ENCODE measurements at places on chromosomes 13 and 19.

DNA sequence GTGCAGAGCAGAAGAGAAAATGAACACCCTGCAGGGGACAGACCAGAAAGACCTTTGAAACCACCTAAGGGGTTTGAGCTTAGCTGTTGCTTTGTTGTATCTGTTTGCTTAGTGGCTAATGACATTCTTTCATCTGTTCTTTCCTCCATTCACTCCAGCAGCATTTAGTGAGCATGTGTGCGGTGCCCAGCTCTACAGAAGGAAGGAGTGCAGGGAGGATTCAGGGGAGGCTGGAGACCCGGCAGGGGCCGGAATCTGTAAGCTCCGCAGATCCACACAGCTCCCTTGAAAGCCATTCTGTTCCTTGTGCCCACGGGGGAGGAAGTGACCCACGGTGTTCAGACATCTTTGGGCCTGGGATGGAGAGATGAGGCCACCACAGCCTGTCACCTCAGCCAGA, 27.5 kb downstream of the UQCRFS1 start:
- no peak for DNase-seq

DNA sequence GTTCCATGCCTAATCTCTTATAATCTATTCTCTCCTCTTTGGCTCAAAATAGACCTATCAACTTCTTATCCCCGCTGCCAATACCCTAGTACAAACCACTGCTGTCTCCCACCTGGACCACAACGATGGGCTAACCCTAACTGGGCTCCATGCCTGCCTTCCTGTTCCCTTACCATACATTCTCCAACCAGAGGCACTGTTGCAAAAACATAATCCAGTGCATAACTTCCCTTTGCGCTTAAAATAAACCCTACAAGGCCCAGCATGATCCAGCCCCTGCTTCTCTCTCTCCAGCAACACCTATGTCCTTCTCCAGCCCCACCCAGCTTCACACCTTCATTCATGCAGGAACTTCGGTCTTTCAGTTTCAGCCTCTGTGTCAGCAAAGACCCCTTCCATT, 27.4 kb upstream of the CEBPA start:
- no peak for DNase-seq

- DNase-seq, result no peak
Measured at GRCh38 chr19:50482271-50482855, 5.7 kb upstream of the GARIN5A start.

DNA sequence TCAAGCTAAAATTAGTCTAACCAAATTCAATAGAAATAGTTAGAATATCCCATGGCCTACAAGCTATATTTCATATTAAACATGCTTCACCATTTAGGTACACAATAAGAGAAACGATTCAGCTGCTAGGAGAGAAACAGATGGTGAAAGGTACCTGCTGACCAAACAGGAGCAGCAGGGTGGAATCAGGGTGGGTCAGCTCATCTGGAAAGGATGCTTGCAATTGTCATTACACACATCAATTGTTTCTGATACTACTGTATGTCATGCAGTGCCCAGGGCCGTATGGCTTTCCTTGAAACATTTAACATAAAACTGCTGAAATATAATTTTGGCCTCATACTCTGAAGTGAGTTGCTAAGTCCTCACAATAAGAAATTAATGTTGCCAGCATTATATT, 776.0 kb downstream of the DACH1 start:
- DNase-seq, result no peak

DNA sequence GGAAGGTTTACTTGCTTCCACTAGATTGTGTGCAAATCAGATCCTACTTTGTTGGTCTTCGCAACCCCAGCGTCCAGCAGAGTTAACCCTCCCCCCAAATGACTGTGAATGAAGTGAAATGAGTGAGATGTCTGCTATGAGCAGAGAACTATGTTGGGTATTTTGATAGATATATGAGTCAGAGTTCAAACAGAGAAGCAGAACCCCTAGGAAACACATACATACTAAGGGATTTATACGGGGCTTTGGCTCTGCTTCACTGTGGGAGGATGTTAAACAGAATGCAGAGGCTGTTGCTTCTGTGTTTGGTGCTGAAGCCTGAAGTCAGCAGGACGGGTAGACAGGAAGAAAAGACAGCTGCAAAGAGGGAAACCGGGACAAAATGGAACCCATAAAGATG, 197.0 kb downstream of the MZT1 start:
- no peak for DNase-seq

DNA sequence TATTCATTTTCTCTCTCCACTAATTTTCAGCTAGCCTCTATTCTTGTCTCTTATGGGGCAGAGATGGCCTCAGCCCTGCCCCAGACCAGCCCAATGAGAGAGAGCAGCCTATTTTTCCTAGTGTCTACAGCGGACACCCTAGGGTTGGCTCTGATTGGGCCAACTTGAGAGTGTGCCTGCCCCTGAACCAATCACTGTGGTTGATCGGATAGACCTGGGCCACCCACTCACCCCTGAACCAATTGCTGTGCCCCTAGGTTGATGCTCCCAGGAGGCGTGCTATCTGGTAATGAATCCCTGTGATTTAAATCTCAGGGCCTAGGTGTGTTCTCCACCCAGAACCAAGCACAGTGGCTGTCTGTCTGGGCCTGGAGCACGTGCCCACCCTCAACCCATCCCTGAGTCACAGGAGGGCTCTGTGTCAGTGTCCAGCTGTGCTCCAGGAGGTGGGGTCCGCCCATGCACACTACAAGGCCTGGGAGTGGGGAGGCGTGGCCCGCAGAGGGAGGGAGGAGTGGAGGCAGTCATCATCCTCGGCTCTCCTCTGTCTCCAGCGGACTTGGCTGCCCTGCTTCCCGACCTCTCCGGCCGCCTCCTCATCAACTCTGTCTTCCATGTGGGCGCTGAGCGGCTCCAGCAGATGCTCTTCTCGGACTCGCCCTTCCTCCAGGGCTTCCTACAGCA, 14.9 kb upstream of the SCN1B start:
- no peak for DNase-seq

- no peak for DNase-seq
Measured at GRCh38 chr13:27352698-27353097, 71.7 kb upstream of the GTF3A start.

DNA sequence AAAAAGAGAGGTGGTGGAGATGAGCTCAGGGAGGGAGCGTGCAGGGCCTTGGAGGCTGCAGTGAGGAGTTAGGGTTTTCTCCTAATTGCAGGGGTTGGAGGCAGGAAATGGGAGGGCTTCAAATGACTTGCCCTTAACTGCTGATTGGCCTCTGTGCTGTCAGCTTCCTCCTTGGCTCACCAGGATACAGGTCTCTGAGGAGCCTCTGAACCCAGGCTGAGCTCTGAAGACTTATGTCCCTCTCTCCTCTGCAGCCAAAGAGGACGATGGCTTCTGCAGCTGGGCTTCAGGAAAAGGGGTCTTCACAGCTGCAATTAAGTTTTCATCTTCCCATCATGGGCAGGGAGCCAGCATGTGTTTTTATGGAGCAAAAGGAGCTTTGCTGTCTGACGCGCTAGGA, 6.7 kb upstream of the RANBP3 start:
- no peak for DNase-seq

DNA sequence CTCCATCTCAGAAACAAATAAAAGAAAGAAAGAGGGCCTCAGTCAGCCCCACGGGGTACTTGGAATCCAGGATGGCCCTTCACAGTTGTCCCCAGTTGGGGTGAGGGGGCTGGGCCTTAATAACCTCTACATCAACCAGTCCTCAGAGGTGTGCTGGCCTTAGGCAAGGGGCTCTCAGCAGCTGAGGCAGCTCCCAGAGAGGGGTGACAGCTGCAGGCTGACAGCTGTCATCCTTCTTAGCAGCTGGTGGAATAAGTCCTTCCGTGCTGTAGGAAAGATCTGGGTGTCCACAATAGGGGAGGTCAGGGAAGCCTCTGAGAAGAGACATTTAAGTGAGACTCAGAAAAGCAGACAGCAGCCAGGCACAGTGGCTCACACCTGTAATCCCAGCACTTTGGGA, 7.4 kb downstream of the BCAM start:
- DNase-seq, result no peak

GRCh38 chr13:26376430-26376829, 122.5 kb downstream of the CDK8 start:
- DNase-seq, result no peak

DNA sequence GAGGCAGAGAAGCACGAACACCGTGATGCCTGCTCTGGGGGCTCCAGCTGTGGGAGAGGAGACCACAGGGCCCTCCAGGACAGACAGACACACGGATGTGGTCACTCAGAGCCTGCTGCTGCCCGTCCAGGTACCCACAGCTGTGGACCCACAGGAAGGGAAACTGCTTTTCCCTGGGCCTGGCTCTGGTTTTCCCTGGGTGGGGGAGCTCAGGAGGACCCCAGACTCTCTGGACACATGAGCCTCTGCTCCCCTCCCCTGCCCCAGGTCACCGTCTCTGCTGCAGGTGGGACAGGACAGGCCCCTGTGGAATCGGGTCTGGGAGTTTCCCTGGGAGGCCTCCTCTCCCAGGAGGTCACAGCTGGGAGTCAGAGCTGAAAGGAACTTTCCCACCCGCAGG, 7.3 kb downstream of the LILRA4 start:
- no peak for DNase-seq

GRCh38 chr19:50889638-50890037, 16.4 kb downstream of the KLK2 start:
- no peak for DNase-seq
